ENCODE measurements at places on chromosomes 12 and 14.

DNA sequence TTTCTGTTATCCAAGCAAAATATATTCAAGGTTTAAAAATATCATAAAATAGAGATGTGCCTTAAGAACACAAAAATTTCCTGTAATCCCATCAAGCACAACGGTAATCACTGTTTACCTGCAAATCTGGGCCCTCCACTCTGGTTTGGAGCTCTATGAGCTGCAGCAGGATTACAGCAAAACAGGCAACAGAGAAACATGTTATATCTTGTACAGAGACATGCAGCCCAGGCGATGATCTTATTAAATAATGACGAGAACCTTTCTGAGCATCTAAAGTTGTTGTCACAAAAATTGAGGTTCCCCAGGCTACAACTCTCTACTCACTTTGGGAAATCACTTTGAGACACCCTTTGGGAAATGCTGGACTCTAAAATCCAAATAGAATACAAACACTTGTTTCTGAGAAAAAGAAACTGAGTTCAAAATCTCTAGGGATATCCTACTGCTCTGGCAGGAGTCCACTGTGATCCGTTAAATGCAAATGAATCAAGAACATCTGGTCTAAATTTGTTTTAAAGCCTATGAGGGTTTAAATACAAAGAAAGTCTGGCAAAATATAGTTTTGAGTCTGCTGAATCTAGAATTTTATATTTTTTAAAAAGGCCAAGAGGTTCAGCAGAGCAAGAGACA lies 36.3 kb downstream of the STON2 start:
- DNase-seq: no peak

DNA sequence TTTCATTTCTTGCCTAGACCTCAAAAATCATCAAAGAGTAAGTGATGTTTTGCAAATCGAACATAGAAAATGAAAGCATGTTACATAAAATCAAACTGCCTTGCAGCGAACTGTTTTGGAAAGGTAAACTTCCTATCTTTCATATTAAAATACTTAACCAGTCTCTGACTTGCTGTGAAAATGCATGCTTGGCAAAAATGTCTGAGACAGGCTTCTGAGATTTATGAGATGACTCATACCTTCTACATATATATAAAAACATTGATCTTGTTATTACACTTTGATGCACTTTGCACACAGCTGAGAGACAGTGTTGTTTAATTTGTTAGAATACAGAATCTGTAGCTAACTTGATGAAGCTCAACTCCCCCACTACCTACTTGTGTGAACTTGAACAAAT lies 179.1 kb downstream of the KITLG start:
- DNase-seq: peak; percentile 58

GRCh38 chr12:127270193-127270592 lies 996.8 kb upstream of the TMEM132C start:
- DNase-seq: peak; percentile 83

GRCh38 chr12:91778091-91778832 lies 367.4 kb downstream of the BTG1 start:
- peak; percentile 50 for DNase-seq

DNA sequence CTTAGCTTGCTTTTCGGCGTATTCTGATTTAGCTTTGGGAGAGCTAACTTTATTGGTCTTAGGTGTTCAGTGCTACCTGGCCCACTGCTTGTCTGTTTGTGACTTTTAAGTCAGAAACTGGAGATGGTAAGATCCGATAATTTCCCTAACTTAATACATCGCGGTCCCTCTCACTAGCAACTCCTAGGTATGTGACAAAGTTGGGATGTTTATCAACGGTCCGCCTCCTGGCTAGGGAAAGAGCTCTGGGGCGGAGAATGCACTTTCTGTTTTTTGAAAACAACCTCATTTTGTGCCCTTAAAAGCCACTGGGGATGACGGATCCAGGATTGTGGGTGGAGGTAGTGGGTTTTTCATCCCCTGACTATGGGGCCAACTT lies 1.2 kb downstream of the CDKN1B start:
- peak; percentile 34 for DNase-seq

DNA sequence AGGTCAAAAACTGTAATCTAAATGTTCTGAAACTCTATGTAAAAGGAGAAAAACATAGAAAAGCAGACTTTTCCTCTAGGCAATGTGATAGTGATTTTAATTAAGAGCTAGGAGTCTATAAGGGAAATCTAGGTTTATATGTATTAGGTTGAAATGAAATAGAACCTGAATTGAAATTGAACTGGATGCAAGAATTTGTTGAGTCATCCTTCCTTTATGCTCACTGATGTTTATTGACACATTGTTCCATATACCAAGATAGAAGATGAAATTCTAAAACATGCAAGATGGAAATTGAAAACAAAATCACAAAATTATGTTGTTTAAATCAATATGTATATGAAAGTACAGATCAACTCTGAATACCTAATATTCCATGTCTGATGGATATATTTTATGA lies 170.4 kb upstream of the FLRT2 start:
- no peak for DNase-seq

DNA sequence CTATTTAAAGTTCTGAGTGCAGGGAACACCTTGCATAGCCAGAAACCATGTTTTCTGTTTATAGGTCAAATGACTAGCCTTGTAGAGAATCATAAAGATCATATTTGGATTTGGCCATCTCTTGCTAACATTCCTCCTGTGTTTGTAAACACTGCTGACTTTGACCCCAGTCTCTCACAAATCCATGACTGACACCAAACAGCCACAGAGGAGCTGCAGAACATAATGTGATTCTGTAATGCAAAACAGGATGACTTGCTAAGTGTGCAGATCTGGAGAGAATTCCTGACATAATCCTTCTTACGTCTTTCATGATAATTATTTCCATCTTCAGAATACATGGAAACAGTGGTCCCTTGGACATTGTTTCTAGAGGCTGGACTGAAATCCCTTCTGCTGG lies 211.8 kb downstream of the BMP4 start:
- DNase-seq: no peak

GRCh38 chr12:109393437-109394345 lies 46.0 kb downstream of the MYO1H start:
- peak; percentile 62 for DNase-seq

GRCh38 chr12:29226616-29227015 lies 77.5 kb downstream of the FAR2 start:
- peak; percentile 51 for DNase-seq

DNA sequence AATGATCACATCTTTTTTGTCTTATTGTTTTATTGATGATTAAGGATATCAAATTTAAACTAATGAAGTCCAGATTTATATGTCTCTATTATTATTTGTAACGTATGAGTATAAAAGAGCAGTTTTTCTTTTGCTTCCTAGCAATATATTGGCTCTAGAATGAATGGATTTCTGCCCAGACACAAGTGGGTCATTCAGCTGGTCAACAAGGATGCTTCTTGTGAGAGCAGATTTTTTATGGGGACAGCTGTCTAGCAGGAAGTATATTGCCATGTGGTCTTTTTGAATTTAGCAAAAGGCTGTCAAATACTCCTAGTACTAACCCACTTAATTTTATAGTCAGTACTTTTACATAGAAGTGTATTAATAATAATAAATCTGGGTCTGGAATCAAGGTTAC lies 1071.1 kb upstream of the FLRT2 start:
- no peak for DNase-seq

GRCh38 chr14:70660967-70661893 lies 19.5 kb downstream of the TTC9 start:
- no peak for DNase-seq

- DNase-seq: no peak
These were observed 56.8 kb downstream of the LRFN5 start for GRCh38 chr14:41663473-41663850.

- no peak for DNase-seq
These were observed 12.6 kb upstream of the PLEK2 start for GRCh38 chr14:67424539-67424938.

GRCh38 chr12:90337018-90337417 lies 618.0 kb downstream of the CCER1 start:
- no peak for DNase-seq

DNA sequence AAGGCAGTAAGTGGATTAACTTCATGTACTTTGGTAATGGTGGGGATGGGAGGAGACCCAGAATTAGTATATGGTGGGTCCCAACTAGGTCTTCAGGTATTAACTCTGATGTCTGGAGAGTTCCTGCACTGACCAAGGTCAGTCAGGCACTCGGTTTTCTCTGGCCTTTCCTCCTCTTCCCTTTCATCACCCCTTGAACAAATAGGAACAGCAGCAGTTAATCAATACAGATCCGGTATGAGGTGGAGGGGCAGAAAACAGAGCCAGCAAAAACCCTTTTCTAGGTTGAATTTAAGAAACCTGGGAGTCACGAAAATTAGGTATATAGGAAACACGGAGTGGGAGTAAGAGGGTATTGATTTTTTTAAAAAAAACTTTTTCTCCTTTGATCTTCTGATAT lies 4.0 kb downstream of the PFKM start:
- DNase-seq: no peak

- DNase-seq: no peak
These were observed 12.5 kb downstream of the XRCC3 start for GRCh38 chr14:103702497-103703432.

DNA sequence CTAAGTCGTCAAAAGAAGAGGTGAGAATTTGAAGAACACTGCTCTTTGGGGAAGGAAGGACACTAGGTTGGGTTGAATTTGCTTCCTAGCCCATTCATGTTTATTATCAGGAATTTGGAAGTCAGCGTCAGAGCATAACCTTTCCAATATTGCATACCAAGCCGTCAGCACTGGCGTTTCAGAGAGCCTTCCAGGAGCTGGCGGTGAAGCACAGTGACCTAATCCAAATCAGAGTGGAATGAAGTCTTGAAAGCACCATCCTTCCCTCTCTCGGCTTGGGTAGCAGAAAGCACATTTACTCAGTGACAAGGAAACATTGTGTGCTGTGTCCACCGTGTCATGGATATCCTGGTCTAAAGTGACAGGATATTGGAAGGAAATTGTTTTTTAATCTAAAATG lies 240.3 kb upstream of the PELI2 start:
- no peak for DNase-seq

GRCh38 chr12:2192231-2192630 lies 139.4 kb downstream of the CACNA1C start:
- DNase-seq: no peak

GRCh38 chr14:91727121-91727520 lies 4.8 kb downstream of the CATSPERB start:
- DNase-seq: peak; percentile 19

DNA sequence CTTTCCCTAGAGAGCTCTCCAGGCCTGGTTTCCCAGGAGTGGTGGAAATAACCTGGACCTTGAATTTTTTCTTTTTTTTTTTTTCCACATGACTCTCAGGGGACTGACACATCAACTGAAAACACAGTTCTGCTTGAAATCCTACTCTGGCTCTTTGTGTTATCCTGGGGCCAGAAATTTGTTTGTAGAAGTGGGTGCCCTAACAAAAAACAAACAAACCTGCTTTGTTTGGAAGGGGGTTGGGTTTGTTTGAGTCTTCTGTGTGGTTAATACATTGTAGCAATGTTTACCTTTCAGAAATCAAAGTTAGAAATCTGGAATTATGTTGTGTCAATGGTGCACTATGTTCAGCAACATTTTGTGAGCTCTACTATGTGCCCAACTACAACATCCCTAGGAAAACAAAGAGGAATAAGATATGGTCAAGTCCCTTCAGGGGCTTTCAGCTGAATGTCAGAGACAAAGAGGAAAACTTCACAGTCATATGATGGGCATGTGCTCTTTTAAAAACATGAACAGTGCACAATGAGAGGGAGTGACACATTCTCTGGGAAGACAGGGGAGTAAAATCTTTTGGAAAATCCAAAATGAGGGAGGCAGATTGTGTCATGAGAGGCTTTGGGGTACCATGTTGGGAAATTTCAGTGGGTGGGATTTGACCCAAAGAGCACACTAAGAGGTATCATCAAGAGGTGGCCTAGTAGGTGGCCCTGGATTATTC lies 1.5 kb upstream of the IGF1 start:
- no peak for DNase-seq

GRCh38 chr12:67919406-67919805 lies 69.8 kb upstream of the IFNG-AS1 start:
- DNase-seq: peak; percentile 58

GRCh38 chr12:113587720-113588119 lies 116.0 kb upstream of the LHX5 start:
- DNase-seq: no peak

GRCh38 chr14:59116984-59117415 lies 71.5 kb upstream of the DAAM1 start:
- DNase-seq: peak; percentile 78

DNA sequence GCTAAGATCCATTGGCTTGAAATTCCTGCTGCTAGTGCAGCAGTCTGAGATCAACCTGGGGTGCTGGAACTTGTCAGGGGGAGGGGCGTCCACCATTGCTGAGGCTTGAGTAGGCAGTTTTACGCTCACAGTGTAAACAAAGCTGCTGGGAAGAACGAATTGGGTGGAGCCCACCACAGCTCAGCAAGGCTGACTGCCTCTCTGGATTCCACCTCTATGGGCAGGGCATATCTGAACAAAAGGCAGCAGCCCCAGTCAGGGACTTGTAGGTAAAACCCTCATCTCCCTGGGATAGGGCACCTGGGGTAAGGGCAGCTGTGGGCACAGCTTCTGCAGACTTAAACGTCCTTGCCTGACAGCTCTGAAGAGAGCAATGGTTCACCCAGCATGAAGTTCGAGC lies 191.7 kb downstream of the ALG10B start:
- no peak for DNase-seq

GRCh38 chr14:54343272-54344121 lies 53.3 kb upstream of the CDKN3 start:
- peak; percentile 71 for DNase-seq

- no peak for DNase-seq
These were observed 407.6 kb downstream of the LRFN5 start for GRCh38 chr14:42014301-42014700.

- no peak for DNase-seq
These were observed 23.1 kb downstream of the NUP37 start for GRCh38 chr12:102096855-102097254.
